Natural killer cell treated with Interleukin-12 subunit alpha and Interleukin-12 subunit beta and Interleukin-15 and Interleukin-18, amount 100 ng/mL, for 72 hours (primary cell): ENCODE measurements at places on chromosomes 12 and 14.

- no peak for DNase-seq
- no peak overlapping the region for H3K4me3 ChIP-seq
- H3K36me3 ChIP-seq: no peaks in the 10 kb centered on the region
- no peaks in the 10 kb centered on the region for H3K4me1 ChIP-seq
- peaks cover 29% of the 10 kb centered on the region for H3K27me3 ChIP-seq
- no peak overlapping the region for H3K27ac ChIP-seq
Measured at GRCh38 chr14:88934351-88934806, 109.9 kb downstream of the TTC8 start.

- H3K36me3 ChIP-seq: no peaks in the 10 kb centered on the region
- no peaks in the 10 kb centered on the region for H3K4me1 ChIP-seq
- H3K4me3 ChIP-seq: no peak overlapping the region
- no peak for DNase-seq
- H3K27me3 ChIP-seq: no peaks in the 10 kb centered on the region
- no peak overlapping the region for H3K27ac ChIP-seq
Measured at GRCh38 chr12:97643924-97644323, 181.3 kb downstream of the RMST start.

GRCh38 chr12:69154585-69155363, 84.6 kb upstream of the CPSF6 start:
- H3K4me1 ChIP-seq: peaks cover 16% of the 10 kb centered on the region
- no peak overlapping the region for H3K4me3 ChIP-seq
- H3K27me3 ChIP-seq: no peaks in the 10 kb centered on the region
- peak; percentile 75 for DNase-seq
- no peaks in the 10 kb centered on the region for H3K36me3 ChIP-seq

- H3K4me3 ChIP-seq: no peak overlapping the region
- H3K4me1 ChIP-seq: peaks cover 37% of the 10 kb centered on the region
- H3K36me3 ChIP-seq: peaks cover 30% of the 10 kb centered on the region
- peak; percentile 31 for DNase-seq
- no peaks in the 10 kb centered on the region for H3K27me3 ChIP-seq
Measured at GRCh38 chr14:91284791-91285548, 40.5 kb upstream of the GPR68 start.
